ENCODE measurements at places on chromosomes 4 and X.

- DNase-seq = no peak
These were observed 63.9 kb downstream of the GPR143 start for GRCh38 chrX:9701790-9702189.

DNA sequence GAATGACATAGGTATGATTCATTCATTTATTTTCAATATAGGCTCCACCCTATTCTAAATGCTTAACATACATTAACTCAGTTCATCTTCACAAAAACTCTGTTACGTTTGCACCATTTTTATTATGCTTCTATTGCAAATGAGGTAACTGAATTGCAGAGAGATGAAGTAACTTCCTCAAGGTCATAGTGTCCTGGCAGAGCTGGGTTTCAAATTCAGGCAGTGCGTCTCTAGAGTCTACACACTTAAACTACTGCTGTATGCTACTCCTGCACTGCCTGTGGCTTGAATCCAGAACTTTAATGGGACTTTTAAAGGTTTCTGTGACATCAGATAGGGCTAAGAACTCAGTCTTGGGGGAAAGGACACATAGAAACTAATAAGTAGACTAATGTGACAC, 413.4 kb downstream of the UBE2NL start:
- DNase-seq = no peak

DNA sequence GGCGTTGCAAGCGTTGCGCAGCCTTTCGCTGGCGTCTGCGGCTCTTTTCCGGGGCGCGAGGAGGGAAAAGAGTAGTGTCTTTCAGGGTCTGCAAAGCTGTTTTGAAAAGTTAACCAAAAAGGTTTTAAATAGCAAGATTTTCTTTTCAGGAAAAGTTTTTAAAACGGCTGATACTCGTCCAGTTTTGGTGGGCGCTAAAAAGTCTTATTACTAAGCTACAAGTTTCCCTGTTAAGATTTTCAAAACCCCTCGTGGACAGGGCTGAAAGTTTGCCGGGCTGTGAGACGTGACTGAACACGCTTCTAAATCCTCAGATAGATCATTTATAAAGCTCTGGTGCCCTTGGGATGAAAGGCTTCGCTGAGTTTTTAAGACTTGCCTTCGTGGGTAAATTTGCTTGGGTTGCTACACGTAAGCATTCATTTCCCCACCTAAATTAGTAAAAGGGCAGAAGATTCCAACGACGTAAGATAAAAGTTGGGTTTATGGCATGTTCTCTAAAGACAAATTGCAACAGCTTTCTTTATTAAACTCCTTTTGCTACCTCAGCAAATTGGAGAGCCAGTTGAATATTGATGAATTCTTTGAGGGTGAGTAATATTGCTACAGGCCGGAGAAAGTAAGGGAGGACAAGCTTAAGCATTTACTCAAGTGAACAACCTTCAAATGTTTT, 91.5 kb downstream of the HPRT1 start:
- DNase-seq = no peak

DNA sequence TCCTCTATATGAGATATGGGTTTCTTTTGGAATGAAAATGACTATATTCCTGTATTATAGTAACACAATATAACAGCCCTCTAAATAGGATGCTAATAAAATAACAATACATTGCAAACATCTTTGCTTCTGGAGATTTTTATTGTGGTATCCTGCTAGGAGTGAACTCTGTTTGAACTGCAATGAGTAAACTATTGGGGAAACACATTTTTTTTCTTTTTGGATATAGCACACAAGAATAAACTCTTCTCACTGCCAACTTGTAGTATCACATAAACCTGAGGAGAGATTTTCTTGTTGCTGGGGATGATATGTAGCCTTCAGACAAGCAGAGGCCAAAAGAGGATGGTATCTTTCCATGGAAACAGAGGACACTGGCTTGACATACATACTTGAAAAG, 238.2 kb downstream of the C4orf33 start:
- no peak for DNase-seq

DNA sequence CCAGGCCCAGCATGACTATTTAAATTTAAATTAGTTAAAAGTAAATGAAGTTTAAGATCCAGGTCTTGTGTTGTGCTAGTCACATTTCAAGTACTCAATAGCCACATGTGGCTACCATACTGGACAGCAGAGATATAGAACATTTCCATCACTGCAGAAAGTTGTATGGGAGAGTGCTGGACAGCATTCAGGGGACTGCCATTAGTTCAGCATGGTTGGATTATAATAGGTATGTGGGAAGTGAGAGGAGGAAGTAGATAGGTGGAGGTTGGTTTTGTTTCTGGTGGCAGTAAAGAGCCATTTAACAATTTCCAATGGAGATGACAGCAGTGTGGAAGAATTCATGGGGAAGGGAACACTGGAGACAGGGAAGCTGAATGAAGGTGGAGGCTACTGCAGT, 42.1 kb downstream of the ERVMER34-1 start:
- no peak for DNase-seq

- DNase-seq = no peak
These were observed 15.3 kb downstream of the RAB33B start for GRCh38 chr4:139469216-139469615.

GRCh38 chrX:118823263-118824172, at the start of gene ZCCHC12:
ZCCHC12 (plus strand) TSS chrX:118823824; CDS start chrX:118825245, 1,421 bp downstream.
- DNase-seq = peak; percentile 91

- DNase-seq = peak; percentile 93
These were observed 1.8 kb downstream of the CPZ start for GRCh38 chr4:8594097-8595038.

DNA sequence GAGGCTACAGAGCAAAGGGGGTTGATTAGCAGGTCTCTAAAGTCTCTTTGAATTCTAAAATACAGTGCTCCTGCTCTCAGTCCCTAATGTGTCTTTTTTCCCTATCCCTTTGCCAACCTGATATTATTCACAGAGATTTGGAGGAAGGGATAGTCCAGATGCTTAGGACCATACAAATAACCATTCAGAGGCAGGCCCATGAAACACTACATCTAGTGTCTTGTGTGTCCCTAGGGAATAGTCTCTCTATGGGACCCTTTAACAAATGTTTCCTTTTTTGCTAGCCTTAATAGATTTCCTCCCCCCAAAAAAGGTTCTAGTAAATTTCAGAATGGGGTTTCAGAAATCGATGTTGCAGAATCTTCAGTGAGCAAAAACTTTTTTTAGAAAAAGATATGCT, 1.7 kb downstream of the NR0B1 start:
- no peak for DNase-seq

DNA sequence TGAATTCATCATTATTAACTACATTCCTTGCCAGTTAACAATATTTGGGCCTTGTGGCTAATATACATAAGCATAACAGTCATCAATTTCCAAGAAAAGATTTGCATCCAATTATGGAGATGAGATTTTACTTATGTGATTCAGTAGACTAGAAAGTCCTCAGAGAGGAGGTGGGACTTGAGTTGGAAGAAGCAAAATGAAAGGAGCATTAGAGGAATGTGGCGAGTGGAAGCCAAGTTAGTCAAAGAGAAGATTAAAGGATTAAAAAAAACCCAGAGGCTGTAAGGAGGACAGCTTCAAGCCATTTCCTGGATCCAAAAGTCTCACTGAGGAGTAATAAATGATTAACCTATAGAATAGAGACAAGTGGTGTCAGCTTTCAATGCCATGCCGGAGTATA, 1099.4 kb upstream of the IGFBP7 start:
- peak; percentile 62 for DNase-seq

DNA sequence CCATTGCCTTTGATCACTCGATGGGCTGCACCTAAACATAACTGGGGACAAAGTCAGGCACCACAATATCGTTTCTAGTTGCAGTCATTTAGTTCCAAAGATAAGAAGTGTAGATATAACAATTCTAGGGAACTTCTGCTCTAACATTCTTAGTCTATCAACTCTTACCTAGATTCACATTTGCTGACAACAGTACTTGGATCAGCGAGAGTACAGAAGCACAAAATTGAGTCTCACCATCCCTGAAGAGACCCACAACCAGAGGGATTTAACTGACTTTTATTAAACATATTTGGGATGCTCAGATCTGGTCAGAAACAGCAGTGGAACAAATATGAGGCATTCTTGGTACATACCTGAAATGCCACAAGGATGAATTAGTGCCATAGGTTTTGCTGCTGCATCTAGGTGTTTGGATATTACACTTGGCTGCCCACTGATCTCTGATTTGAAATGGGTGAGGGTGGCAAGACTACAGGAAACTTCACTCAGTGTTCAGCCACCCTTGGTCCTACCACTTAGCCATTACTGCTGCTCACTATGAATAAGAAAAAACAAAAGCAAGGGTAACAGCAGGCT, 28.9 kb upstream of the HUWE1 start:
- DNase-seq = no peak

GRCh38 chr4:173037242-173037641, 131.4 kb upstream of the GALNT7 start:
- no peak for DNase-seq

DNA sequence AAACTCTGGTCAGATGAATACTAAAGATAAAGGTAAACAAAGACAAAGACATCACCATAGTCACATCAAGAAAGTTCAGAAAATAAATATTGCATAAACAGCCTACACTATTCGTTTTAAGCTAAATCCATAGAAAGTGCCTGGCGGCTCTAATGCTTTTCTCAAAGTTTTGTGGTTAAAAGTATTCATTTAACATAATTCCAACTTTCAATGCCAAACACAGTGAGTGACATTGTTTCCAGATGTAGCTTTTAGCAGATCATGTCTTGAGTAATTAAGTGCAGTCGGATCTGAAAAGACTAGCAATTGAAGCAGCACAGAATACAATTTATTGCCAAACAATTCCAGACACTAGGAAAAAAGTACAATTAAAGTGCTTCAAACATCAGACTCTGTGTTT, 287.1 kb upstream of the ADGRL3 start:
- DNase-seq = no peak

DNA sequence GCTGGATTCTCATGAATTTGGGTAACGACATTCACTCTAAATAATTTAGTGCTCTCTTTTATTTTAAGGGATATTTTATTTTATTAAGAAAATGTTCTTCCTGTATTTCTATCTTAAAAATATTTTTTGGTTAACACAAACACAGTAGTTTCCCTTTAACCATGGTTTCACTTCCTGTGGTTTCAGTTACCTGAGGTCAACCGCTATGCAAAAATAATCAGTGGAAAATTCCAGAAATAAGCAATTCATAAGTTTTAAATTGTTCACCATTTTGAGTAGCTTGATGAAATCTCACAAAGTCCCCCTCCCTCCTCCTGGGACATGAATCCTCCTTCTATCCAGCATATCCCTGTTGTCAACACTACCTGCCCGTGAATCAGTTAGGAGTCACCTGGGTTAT, 71.4 kb downstream of the GBA3 start:
- DNase-seq = no peak

- no peak for DNase-seq
These were observed 998.6 kb downstream of the RPA4 start for GRCh38 chrX:97882306-97882705.

DNA sequence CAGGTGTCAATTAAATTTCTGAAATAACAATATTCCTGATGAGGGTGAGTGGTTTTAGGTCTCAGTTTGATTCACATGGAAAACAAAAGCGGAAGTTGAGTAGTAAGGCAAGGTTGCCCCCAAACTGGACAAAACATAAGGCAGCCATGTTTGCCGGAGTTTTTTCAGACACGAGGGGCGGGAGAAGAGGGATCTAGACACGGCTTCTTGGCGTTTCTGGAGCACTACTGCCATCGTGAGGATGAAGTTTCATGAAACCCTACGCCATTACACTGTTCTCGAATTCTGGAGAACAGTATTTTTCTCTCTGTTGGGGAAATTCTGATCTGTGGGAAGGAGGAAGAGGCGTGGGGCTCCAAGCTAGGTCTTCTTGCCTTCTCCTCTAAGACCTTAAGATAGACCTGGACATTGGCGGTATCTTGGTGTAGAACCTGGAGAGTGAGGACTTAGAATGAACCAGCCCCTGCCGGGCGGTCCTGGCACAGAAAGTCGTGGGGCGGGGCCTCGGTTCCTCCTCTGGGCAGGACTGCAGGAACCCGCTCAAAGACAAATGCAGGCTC, 160.3 kb downstream of the OR13H1 start:
- DNase-seq = no peak

GRCh38 chr4:827209-828081, 1.5 kb upstream of the CPLX1 start:
- DNase-seq = no peak

GRCh38 chr4:128031756-128032384, 29.2 kb upstream of the LARP1B start:
- DNase-seq = no peak

DNA sequence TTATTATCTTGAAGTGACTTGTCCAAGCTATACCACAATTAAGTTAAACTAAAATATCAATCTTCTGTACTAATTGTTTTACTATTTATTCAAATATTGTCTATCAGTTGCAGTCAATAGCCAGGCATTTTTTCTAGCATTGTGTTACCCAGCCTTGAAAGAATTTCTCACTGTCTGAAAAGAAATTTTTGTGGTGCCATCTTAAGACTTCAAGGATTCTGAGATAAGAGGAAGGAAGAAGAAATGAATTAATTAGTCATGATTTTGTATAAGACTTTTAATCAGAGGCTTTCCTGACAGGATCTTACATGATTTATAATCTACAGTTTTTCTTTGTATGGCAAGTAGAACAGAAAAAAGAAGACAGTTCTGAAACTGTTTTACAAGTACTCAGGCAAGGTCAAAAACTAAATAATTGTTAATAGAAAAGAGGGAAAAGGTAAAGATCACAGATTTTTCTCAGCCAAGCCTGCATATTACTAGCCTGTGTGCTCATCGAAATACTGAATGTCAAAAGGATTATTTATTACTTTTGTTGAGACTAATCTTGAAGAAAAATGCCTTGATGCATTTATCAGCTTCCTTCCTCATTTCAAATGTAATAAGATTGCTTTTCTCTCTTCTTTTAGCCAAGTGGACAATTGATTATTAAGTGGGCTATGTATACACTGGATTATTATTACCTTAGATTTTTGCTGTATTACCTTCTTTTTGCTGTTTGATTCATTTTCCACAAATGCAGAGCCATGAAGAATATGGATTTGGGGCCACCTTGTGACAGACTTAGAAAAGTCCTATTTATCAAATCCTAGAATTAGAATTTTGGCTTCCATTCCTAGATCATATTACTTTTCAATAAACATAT, 53.8 kb downstream of the CXCL1 start:
- no peak for DNase-seq
